Transverse colon (tissue), 4 donors: ENCODE measurements at places on chromosomes 6 and 20. TPM values are rescaled to one million over a fixed set of nuclear protein-coding genes. Genes with fewer than 3 reads are reported as not detected.

GRCh38 chr6:166511316-166511715, 75.2 kb downstream of the RAMACL start:
- no peak for DNase-seq

Gene VNN1
- 0.75 TPM for total RNA-seq

- no peak for DNase-seq
Observed at GRCh38 chr20:63864545-63864977, 509 bp upstream of the TPD52L2 start.

Gene GNMT
- total RNA-seq = 0.68 TPM

GRCh38 chr20:24643731-24644626, 174.6 kb downstream of the SYNDIG1 start:
- no peak for DNase-seq

GRCh38 chr6:163776196-163776905, 361.8 kb downstream of the QKI start:
- DNase-seq = no peak

GRCh38 chr6:109493865-109494264, 10.8 kb upstream of the ZBTB24 start:
- no peak for DNase-seq

- DNase-seq = no peak
Observed at GRCh38 chr6:70706491-70707123, 38.9 kb downstream of the SMAP1 start.

DNA sequence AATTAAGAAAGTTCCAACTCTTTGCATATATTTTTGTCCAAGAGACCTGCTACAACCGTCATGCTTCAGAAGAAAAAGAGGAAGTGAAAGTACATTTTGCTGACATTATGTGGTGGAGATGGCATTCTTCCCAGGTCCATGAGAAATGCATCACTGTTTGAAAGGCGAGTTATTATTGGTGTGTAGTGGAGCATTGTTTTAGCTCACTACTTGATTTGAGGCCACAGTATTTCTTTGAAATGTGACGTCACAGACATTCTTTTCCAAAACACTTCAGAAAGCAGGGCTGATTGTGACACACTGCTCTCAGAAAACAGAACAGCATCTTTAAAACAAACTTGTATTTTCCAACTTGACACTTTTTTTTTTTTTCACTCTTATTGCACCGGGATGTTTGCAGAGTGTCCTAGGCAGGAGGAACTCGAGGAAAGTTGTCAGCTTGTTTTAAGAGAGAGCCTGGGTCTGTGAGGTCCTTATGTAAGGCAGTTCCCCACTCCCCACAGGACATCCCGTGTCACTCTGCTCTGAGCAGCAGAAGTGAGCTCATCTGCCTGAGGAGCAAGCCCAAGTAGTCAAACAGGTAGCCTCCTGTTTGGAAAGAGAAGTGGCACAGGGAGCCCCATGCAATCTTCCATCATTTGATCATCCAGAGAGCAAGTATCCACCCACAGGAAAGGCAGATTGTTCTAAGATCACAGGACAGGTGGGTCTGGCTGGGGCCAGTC, 1.1 kb downstream of the SPTLC3 start:
- peak; percentile 30 for DNase-seq

Gene IYD
- total RNA-seq = 8.4 TPM

DNA sequence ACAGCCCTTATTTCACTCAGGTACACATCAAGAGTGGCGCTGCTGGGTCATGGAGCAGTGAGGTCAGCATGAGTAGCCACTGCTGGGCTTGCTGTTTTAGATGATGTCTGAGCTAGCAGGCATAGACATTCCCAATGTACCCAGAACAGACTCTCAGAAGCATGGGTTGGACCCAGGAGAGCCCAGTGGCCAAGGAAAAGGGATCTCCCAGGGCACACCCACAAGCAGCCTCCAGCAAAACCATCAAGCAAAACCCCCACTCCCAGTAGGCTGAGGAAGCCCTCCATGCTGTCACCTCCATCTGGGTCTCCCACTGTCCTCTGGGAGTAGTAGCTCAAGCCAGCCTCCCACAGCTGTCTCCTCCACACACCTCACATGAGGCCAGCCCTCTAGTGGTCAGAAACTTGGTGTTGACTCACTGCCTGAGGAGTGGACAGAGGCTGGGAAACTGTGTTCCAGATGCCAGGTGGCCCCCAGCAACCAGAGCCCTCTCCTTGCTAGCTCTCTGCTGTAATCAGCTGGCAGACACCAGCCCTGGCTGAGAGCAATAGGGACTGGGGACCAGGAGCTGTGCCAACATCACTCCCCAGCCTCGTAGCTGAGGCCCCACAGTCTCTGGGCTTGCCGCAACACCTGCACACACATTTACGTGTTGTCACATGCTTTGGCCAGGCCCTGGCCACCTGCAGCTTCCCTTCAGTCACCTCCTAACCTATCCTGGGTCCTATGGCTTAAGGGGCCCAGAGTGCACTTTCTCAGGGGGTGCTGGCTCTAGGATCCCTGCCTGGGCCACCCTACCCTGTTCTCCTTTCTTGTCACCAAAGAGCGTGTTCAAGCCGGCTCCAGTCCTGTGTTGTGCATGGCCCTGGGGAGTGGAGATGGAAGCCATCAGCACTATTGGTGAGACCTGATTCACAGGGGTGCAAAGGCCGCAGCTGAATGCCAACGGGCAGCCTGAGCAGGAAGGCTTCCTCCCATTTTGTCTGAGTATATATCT, 1.9 kb upstream of the AP5S1 start:
- DNase-seq = peak; percentile 82

- DNase-seq = no peak
Observed at GRCh38 chr6:15515660-15516375, 147.0 kb downstream of the DTNBP1 start.

Gene GPSM3
- 5.9 TPM for total RNA-seq

Gene GSTA2
- 1.00 TPM for total RNA-seq

DNA sequence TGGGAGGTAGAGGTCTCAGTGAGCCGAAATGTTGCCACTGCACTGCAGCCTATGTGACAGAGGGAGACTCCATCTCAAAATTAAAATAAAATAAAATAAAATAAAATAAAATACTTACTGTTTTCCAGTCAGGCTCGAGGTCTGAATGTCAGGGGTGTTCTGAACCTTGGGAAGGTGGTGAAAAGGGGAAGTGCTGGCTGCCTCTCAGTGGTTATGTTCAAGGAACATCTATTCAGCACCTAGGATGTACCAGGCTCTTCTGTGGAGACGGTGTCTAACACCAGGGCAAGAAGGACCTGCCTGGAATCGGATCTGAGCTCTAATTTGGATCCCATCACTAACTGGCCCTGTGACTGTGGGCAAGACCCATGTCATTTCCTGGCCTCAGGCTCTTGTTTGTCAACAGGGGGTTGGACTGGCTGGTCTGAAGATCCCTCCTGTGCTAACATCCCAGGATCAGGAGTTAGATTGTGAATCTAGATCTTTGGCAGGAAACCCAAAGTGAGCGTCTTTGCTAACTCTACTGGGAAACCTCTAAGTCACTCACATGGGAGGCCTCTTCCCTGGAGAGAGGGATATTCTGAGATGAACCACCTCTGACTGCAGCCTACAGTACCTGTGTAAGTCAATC, 63.4 kb upstream of the SIRPG start:
- no peak for DNase-seq

Gene STX16
- total RNA-seq = 92.7 TPM

- DNase-seq = no peak
Observed at GRCh38 chr6:80077067-80077466, 29.4 kb upstream of the BCKDHB start.

Gene CCM2L
- 2.9 TPM for total RNA-seq

GRCh38 chr20:35830264-35830663, 58.4 kb downstream of the PHF20 start:
- DNase-seq = no peak

Gene CGA
- total RNA-seq = not detected

GRCh38 chr6:17473554-17473953, 80.2 kb downstream of the CAP2 start:
- no peak for DNase-seq

Gene NMBR
- not detected for total RNA-seq

- peak; percentile 38 for DNase-seq
Observed at GRCh38 chr6:166950443-166950821, 5.9 kb downstream of the RNASET2 start.

DNA sequence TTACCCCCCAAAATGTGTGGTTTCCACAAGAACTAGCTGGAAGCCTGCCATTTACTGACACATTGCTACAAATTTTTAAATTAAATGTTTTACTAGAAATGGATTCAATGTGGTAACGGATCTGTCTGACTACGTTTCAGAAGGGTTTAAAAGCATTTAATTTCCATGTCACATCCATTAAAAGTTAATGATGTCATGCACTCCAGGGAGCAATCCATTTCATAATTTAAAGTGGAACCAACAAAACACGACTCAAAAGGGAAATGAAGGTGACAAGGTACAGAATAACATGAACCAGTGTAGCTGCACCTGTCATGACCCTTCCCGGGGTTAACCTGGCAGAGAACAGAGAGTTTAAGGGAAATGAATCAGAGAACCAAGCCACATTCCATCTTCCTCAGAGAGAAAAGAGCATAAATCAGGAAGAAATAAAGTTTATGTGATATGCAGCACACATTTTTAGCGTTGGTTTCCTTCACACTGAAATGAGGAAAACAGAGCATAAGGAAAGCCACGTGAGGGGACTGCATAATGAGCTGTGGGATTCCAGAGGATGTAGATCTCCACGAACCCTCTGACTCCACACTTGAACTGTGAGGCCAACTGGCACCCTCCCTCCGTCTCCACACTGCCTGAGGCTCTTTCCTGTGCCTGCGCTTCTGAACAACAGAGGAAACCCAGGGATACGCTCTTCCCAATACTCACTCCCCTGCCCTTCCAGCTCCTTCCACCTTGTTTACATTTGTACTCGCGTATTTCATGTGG, 170.3 kb upstream of the AHI1 start:
- no peak for DNase-seq

Gene CRISP2
- total RNA-seq = not detected

DNA sequence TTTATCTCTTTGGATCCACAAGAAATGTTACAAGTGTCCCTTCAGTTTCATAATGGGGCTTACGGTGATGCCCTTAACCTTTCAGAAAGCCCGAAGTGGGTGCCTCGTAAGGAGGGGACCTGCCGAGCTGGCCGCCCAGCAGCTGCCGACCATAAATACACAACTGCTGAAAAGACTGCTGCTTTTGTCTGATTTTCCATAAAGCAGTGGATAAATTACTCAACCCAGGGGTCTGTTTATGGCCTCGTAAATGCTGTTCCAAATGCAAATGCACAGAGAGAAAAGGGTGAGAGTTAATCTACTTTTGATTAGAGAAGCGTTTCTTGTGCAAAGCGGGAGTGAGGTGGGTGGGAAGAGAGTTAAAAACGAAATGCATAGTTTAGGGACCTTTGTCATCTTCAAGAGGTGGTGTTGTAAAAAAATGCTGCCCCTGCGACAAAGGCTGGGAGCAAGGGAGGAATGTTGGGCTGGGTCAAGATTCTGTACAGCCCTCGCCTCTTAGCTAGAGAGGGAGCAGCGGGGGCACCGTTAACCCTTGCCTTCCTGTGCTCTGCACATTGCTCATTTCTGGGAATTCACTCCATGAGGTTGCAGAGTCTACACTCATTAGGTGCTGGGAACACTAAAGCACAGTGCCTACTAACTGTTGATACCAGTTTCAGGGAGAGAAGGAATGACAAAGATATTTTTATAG, 112.0 kb upstream of the MTHFD1L start:
- no peak for DNase-seq

Gene CDH26
- total RNA-seq = 1.9 TPM

GRCh38 chr20:40336533-40336932, 352.5 kb downstream of the MAFB start:
- no peak for DNase-seq

Gene MAFB
- total RNA-seq = 19.5 TPM

GRCh38 chr20:16926626-16927430, 178.7 kb downstream of the OTOR start:
- no peak for DNase-seq

Gene FOXQ1
- total RNA-seq = not detected

GRCh38 chr6:143677577-143677890, 231 bp upstream of the PHACTR2 start:
- DNase-seq = no peak

Gene BPIFB1
- total RNA-seq = not detected
